ENCODE measurements at places on chromosomes 1 and 21. TPM values are rescaled to one million over a fixed set of nuclear protein-coding genes. Genes with fewer than 3 reads are reported as not detected.

Gene STUM
- total RNA-seq: 1.3 TPM

Gene CNKSR1
- 61.9 TPM for total RNA-seq

Gene LRRC38
- total RNA-seq: 9.7 TPM

GRCh38 chr21:45827302-45827692 lies 154.3 kb upstream of the COL6A1 start:
- no peak for DNase-seq
- H3K27ac ChIP-seq: no peak overlapping the region
- H3K4me1 ChIP-seq: no peaks in the 10 kb centered on the region
- no peak overlapping the region for H3K4me3 ChIP-seq

GRCh38 chr1:61323681-61324328 lies 241.4 kb downstream of the NFIA start:
- H3K4me3 ChIP-seq: no peak overlapping the region
- H3K4me1 ChIP-seq: peaks cover 16% of the 10 kb centered on the region
- no peaks in the 10 kb centered on the region for H3K36me3 ChIP-seq
- no peak for DNase-seq
- H3K27ac ChIP-seq: no peak overlapping the region
- no peaks in the 10 kb centered on the region for H3K27me3 ChIP-seq

DNA sequence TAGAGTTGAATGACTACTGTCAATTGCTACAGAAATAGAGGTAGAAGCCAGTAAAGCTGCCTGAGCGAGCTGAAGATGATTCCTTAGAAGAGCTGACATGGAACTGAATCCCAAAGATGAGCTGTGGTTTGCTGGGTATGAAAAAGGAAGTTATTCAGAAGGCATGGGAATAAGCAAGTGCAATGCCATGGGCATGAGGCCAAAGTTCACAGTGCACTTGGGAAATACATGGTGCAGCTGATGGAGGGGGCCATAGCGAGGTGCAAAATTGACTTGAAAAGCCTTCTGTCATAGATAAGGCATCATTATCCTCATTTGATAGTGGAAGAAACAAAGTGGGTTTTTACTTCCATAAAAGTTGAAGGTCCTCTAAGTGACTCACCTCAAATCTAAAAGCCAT lies 88.6 kb downstream of the NEK7 start:
- no peak for DNase-seq
- H3K27me3 ChIP-seq: no peaks in the 10 kb centered on the region
- H3K27ac ChIP-seq: no peak overlapping the region
- no peak overlapping the region for H3K4me3 ChIP-seq

DNA sequence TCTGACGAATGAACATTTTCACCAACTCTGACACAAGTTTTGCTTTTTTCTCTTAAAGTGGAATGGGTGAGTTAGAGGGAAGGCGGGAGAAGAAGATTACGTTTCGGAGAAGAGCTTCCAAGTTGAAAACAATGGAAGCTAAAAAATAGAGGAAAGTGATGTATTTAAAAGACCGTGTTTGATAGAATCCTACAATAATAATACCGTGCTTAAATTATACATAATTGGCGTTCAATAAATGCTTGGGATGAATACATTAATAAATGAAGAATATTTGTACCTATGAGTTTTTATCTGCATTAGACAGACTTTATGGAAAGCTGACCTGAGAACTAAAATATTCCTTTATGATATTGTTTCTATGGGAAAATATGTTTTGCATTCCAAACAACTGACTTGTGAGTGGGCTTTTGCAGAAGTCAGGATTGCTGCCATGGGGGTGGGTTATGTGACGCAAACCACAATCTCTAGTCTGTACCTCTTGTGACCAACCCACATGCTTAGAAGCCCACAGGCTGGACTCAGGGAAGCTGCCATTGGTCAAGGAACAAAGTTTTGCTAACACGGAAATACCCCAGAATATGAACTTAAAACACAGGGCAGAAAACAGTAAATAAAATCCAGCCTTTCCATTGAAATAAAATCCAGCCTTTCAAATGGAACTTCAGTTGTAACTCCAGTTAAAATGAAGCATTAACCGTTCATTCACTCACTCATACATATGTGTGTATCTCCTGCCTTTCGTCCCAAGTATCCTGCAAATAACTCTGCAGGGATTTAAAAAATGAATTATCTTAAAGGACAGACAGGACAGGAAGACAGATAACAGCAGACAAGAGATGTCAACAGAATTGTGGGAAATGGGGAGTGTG lies 21.3 kb upstream of the ATF3 start:
- DNase-seq: no peak
- no peaks in the 10 kb centered on the region for H3K4me1 ChIP-seq
